ENCODE measurements at places on chromosomes 11 and 22. TPM values are rescaled to one million over a fixed set of nuclear protein-coding genes. Genes with fewer than 3 reads are reported as not detected.
A peak's percentile ranks its signal among the peaks of the same experiment; 100 is the strongest.

GRCh38 chr11:65928667-65929066, 9.4 kb downstream of the DRAP1 start:
- DNase-seq = no peak

DNA sequence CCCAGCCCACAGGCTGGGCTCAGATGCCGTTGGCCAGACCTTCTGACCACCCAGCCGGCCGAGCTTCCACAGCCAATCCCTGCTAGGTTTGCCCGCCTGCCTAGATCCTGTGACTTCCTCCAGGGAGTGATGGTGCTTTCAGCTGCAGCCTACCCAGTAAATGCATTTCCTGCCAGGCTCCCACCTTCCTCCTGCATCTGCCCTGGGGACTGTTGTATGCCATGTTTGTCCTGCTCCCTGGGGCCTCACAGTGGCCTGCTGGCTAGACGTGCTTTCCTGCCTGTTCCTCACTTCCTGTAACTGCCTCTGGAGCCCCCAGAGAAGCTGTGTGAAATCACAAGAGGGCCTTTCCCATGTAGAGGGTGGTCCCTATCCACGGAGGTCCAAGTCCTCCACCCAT, 86.2 kb downstream of the GALNT18 start:
- peak; percentile 13 for DNase-seq

- no peak for DNase-seq
Observed at GRCh38 chr11:46361283-46362155, 14.3 kb downstream of the DGKZ start.

- DNase-seq = no peak
Observed at GRCh38 chr11:70085815-70086769, 8.0 kb downstream of the ANO1 start.

Gene MMP13
- not detected for total RNA-seq

GRCh38 chr11:2767801-2768200, 68.0 kb upstream of the KCNQ1OT1 start:
- DNase-seq = no peak

GRCh38 chr11:87219266-87219665, 181.5 kb downstream of the TMEM135 start:
- no peak for DNase-seq

DNA sequence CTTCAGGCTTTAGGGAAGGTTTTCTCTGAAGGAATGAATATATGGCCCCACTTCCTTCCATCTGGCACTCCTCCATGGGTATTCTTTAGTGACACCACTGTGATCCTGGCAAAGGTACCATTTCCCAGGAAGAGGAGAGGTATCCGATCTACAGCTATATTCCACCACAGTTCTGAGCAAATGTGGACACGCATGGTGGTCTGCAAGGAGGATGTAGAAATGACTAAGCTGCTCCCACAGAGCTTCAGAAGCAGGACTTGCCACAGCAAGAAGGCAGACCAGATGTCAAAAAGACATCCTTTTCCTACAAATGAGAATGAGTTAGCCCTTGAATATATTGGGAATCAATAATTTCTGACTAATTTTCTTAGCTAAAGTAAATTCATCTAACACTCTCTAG, 45.5 kb downstream of the ARFGAP2 start:
- no peak for DNase-seq

Gene DBX1
- not detected for total RNA-seq

DNA sequence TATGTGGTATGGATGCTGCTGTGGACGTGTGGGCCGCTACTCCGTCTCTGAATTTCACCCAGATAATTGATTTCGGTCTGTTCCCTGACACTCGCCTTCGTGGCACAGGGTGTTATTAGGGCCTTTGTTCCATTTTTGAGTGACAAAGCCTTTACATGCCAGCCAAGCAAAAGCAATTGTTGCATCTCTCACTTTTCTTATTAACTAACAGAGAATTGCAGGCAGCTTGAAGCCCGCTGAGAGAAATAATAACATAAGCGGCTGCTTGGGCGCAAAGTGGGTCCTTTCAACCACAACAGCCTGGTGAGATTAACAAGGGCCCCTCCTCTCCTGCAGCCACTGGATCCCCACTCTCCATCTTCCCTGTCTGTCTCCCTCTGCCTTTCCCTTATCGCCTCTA, 449.4 kb downstream of the NTM start:
- DNase-seq = no peak

GRCh38 chr22:23202812-23203451, 22.6 kb downstream of the BCR start:
- DNase-seq = no peak

DNA sequence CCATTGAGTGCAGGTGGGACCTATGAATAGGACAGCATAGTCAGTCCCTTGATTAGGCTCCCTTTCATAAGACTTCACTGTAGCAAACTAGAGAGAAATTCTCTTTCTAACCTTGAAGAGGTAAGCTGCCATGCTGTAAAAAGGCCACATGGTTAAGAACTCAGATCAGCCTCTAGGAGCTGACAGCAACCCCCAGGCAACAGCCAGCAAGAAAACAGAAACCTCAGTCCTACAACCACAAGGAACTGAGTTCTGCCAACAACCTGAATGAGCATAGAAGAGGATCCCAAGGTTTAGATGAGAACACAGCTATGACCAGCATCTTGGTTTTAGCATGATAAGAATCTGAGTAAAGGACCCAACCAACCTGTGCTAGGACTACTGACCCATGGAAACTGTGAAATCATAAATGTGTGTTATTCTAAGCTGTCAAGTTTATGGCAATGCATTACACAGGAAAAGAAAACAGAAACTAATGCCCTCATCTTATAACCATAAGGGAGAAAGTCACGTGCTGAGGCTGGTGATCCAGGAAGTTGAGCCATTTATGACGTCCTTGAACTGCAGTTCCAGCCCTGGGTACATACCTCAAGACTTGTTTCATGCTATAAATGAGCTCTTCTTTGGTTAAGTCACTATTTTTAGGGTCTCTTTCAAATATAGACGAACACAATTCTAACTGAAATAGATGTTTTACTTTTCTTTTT, 43.3 kb downstream of the RAB38 start:
- peak; percentile 2 for DNase-seq

DNA sequence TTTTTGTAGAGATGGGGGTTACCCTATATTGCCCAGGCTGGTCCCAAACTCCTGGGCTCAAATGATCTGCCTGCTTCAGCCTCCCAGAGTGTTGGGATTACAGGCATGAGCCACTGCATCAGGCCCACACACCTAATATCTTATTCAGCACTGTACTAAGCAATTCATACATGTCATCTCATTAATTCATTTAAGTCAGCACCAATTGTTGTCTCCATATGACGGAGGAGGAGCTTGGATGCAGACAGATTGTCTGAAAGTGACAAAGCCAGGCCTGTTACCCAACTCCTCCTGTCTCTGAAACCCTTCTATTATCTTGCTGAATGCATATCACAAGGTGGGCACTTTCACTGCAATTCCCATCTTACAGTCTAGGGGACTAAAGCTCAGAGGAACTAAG, 57.5 kb upstream of the ALX4 start:
- no peak for DNase-seq

DNA sequence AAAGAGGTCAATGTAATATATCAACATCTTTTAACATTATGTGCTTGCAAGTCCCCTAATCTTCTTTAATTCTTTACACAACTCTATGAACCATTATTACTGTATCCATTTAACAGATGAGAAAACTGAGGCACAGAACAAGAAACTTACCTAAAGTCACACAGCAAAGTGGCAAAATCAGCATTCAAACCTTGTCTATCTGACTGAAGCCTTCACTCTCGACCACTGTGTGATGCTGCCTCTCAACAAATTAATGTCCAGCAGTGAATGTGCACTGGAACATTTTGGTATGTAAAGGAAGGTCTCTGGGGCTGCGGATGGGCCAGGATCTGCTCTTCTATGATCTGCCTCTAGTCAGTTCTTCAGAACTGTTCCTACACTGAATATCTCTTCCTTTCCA, 42.1 kb downstream of the PRCP start:
- no peak for DNase-seq

DNA sequence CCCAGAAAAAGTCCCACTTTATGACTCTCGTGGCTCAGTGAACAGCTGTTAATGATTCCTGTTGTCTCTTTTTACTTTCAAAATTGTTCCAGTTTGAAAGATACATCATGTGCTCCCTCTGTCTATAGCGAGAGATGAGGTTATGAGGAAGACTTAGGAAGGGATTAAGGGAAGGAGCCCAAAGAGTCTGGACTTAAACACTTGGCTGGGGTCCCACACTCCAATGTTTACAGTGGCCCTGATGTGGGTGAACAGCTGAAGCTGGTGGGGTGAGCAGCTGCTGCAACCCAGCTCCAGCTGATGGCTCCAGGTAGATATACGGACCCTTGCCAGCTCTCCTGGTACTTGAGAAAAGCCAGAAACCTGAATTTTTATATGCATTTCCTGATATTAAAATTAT, 84.5 kb upstream of the PLET1 start:
- DNase-seq = no peak

GRCh38 chr11:35177370-35177769, 38.4 kb downstream of the CD44 start:
- DNase-seq = peak; percentile 59

All from Daoy (cell line).